ENCODE measurements at places on chromosomes 1 and 21.
A peak's percentile ranks its signal among the peaks of the same experiment; 100 is the strongest.

- DNase-seq: peak; percentile 1
Measured at GRCh38 chr1:37858931-37859506, 373 bp downstream of the MTF1 start.

GRCh38 chr1:41144285-41144684 lies 97.8 kb downstream of the SCMH1 start:
- no peak for DNase-seq

DNA sequence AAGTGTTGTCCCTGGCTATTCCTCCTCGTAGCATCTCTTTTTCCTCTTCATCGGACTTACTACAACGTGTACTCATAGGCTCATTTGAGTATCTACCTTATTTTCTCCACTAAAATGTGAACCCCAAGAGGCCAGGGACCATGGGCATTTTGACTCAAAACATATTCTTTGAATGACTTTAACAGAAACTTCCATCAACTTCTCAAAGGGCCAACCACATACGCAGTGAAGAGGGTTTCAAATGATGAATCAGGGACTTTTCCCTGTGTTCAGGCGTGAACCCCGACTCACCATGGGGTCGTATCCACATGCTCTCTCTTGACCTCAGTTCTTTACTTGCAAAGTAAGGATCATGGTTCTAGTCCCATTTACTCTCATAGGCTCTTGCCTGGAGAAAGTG lies 20.2 kb upstream of the GPR137B start:
- no peak for DNase-seq

DNA sequence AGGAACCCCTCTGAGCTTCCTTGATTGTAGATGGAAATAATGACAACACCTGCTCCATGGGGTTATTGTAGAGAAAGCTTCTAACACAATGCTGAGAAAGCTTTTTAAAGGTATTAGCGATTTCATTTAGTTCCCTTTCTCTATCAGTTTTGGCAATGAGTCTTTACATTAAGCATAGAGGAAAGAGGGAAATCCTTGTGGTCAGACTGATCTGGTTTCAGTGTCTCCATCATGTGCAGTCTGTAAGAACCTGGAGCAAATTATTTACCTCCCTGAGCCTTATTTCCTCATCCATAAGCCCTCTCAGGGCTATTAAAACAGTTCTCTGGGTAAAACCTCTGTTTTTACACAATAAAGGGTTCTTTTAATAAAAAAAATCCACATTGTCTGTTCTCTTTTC lies 87.5 kb downstream of the FGGY start:
- DNase-seq: no peak

GRCh38 chr1:149888247-149888998 lies 10.9 kb upstream of the BOLA1 start:
- DNase-seq: peak; percentile 44

DNA sequence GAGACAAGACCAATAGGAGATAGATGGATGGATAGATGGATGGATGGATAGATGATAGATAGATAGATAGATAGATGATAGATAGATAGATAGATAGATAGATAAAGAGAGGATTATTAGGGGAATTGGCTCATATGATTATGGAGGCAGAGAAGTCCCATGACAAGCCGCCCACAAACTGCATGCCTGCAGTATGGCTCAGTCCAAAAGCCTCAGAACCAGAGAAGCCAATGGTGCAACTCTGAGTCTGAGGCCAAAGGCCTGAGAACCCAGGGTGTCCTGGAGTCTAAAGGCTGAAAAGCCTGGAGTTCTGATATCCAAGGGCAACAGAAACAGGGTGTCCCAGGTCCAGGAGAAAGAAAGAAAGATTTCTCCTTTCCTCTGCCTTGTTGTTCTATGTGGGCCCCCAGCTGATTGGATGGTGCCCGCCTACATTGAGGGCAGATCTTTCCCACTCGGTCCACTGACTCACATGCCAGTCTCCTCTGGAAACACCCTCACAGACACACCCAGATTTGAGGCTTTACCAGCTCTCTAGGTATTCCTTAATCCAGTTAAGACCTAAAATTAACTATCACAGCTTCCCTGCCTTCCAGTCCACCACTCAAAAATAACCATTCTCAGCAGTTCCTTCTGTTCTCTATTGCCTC lies 39.6 kb upstream of the IRF2BP2 start:
- no peak for DNase-seq

DNA sequence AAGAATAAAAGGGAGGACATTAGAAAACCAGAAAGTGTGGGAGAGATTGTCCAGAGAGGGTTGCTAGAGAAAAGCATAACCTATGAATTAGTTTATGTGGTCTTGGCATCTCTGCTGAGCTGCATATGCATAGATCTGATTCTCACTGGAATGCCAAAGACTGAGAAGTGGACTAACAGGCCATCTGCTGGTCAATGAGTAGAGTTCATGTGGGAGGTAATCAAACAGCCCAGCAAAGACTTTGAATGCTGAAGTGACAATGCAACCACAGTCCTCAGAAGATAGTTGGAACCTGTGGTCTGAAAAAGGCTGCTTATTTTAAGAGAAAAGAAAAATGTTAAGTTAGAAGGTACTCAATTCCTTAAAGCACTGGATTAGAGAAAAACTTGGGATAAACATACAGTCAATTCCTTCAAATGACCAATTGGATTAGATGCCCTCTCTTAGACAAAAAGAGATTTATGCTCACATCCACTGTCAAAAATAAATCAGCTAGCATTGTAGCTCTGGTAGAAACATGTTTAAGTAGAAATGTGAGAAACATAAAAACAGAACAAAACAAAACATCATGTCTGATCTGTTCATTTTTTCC lies 382.8 kb downstream of the AMY1C start:
- DNase-seq: no peak

Data from stimulated activated CD8-positive, alpha-beta memory T cell treated with anti-CD3 and anti-CD28 coated beads, Interleukin-15, amount 100 ng/mL, for 1 hour (primary cell).